ENCODE measurements at places on chromosomes 7 and 10.

GRCh38 chr10:33801705-33802104 lies 467.2 kb upstream of the NRP1 start:
- no peak for DNase-seq

DNA sequence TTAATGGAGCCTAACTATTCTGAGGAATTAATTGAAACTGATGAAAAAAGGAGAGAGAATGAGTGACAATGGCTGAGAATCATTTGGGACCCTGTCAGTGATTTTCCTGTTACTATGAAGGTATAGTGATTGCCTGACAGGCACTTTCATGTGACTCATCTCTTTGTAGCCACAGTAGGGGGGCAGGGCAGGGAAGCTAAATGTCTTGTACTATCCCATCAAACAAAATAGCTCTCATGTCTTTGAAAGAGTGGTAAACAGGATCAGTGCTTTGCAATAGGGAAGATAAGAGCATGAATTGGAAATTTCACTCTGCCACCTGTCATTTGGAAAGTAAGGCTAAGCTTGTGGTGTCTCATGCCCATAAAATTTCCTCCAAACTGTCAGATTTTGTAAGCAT lies 94.5 kb upstream of the GSDME start:
- DNase-seq: no peak

DNA sequence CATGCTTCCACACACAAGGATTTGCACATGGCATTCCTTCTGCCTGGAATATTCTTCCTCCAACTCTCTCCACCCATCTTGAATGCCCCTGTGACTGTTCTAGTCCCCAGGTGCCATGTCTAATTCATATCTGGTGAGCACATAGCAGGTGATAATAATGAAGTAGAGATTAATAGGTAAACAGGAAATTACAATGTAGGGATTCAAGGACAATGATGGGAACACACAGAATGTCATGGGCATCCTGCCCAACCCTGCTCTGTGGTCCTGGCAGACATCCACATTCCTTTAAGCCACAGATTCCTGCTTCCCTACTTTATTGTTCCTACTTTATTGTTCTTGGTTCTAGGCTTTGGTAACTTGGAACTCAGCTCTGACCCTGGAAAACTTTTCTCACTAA lies 115.8 kb downstream of the THSD7A start:
- DNase-seq: no peak

DNA sequence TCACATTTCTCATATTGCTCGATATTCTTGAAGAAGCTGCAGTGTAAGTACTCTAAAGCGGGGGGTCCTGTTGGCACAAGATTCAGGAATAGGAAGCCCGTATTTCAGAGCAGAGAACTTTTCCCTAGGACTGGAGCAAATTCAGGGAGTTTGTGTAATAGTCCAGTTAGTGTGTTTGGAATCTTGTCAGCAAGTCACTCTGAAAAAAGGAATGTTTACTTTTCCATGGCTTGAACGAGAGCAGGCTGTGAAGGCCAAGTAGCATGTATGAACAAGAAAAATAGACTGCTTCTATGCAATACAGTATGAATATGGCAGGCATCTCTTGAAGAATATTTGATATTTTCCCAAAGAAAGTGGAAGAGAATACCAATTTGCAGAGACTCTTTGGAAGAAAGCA lies 39.8 kb downstream of the CDC123 start:
- DNase-seq: no peak

DNA sequence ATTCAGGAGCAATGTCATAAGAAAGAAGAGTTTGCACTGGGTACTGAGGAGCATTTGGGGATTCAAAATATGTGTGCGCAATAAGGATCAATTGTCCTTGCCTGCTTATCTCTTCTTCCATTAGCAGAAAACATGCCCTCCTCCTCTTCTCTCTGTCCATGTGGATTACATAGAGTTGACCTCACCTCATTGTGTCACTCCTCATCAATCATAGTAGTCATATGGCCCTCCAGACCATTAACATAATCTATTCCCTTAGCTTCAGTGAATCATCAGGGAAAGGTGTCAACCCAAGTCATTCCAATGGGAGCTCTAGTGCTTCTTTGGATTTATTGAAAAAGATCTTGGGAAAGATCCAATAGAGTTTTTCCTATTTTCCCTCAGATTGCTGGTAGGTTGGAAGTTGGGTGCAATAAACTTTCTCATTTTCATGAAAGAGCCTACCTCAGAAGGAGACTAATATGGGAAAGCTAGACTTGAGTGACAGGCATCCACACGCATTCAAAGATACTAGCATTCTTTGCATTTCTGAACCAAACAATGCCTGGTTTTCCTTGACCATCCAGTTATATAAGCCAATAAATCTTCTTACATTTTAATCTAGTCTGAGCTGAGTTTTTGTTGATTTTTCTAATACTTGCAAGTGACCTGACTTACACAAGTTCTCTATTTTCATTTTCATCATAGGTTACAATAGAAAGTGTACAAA lies 71.5 kb upstream of the FAM13C start:
- DNase-seq: no peak

DNA sequence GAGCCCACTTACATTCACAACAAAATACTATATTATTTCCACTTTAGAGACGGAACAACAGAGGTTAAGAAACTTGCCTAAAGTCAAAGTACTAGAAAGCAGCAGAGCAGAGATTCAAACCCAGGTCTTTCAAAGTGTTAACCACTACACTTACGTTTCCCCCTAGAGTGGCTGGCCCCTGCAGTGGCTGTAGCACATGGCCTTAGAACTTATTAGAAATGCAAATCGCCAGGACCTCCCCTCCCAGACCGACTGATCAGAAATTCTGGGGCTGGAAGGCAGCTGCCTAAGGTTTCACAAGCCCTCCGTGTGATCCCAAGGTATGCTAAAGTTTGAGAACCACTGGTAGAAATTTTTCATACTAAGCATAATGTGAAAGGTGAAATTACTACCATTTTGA lies 8.1 kb downstream of the MPP7 start:
- DNase-seq: no peak

GRCh38 chr10:78028438-78029268 lies 662 bp downstream of the POLR3A start:
- DNase-seq: no peak

DNA sequence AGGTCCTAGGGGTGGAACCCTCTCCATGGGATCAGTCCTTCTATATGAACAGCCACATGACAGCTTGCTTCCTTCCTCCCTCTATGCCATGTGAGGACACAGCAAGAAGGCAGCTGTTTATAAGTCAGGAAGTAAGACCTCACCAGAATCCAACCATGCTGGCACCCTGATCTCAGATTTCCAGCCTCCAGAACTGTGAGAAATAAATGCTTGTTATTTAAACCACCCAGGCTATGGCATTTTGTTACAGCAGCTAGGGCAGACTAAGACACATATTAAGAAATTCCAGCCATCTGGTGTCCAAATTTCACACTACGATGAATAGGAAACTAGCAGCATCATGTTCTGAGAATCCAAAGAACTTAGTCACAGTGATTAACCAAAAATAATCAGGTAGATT lies 140.1 kb downstream of the ZFAND4 start:
- DNase-seq: no peak

GRCh38 chr7:84389242-84389641 lies 194.7 kb upstream of the SEMA3A start:
- no peak for DNase-seq

DNA sequence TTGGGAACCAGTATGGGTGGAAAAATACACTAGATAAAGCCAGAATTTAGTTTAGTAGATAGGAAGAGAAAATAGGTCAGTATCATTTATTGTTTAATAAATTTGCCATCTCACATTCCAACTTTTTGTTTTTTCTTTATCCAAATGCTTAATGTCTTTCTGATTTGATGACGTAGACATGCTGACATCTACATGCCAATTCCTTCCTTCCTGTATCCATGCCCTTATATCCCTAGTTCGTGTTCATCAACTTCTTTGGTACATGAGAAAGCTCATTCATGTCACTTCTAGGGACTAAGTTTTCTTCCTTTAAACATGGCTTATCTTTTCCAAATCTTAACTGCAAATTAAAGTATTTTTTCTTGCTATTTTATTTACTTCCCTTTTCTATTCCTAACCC lies 30.5 kb upstream of the ING3 start:
- DNase-seq: no peak

- no peak for DNase-seq
Observed at GRCh38 chr10:73998929-73999691, 1.2 kb downstream of the VCL start.

DNA sequence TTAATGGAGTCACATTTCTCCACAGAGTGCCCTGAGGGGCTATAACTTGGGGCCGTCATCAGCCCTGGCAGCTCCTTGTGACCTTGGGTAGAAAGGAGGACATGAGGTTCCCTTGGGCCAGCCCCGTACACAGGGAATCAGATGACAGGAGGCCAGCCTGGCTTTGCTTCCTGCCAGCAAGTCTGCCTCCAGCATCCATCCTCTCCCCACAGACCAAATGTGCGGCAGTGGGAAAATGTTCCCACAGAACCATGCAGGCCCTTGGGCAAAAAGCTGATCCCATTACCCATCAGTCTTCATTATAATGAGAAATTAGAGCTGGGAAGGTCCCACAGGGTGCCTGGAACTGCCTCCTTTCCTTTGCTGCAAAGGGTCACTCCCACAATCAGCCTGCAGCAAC lies 908.3 kb downstream of the GRID1 start:
- no peak for DNase-seq

GRCh38 chr10:72483471-72483870 lies 128.8 kb upstream of the DNAJB12 start:
- DNase-seq: no peak

GRCh38 chr7:1512781-1513656 lies 8.8 kb upstream of the INTS1 start:
- DNase-seq: no peak

DNA sequence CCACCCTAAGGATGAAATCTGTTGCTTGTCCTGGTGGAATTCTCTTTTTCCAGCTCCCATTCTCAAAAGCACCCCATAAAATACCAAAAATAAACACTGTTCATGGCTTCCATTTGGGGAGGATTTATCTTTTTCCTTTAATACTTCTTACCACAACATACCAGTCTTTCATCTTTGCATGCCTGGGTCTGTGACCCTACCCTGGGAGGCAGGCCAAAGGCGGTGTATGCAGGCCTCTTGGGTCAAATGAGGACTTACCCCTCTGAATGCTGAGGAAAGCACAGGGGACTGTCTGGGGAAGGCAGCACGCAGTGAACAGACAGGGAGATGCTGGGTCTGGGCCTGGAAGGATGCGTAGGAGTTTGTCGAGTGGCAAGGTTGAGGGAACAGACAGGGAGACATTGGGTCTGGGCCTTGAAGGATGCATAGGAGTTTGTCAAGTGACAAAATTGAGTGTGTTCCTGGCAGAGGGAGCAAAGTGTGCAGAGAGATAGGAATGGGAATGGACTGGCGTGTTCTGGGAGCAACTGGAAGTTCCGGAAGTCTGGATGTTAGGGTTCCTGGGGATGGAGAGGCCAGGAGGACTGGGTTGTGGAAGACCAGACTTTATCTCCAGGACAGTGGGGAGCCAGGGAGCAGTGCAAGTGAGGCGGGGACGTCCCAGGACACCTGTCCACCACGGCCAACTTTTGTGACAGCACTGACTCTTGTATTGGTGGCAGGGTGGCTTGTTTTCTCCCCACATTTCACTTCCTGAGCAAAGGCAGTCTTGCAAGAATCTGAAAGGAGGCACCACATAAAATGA lies 40.8 kb downstream of the MYL10 start:
- DNase-seq: no peak

DNA sequence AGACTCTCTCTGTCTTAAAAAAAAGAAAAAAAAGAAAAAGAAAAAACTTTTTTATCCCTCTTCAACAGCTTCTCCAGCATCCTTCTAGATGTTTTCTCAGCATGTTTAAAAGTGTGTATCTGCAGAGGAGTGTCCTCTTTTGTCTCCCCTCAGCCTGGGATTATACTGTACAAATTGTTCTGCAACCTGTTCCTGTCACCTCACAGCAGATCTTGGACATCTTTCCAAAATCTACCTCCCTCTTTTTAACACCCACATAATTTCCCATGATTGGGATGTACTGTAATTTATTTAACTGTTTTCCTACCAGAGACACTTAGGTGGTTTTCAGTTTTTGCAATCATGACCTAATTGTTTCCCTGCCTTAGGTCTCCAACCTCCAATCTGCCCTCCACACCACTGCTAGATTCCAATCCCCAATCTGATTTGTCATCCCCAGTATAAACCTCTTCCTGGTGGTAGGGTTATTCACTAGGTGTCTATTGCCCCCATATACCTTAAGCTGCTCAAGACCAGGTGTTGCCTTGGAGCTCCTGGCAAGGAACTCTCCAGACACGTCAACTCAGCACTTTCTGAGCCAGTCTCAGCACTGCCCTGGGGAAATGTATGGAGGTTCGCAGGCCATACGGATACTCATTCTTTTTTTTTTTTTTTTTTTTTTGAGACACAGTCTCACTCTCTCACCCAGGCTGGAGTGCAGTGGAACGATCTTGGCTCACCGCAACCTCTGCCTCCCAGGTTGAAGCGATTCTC lies 17.6 kb upstream of the DDIT4 start:
- no peak for DNase-seq

DNA sequence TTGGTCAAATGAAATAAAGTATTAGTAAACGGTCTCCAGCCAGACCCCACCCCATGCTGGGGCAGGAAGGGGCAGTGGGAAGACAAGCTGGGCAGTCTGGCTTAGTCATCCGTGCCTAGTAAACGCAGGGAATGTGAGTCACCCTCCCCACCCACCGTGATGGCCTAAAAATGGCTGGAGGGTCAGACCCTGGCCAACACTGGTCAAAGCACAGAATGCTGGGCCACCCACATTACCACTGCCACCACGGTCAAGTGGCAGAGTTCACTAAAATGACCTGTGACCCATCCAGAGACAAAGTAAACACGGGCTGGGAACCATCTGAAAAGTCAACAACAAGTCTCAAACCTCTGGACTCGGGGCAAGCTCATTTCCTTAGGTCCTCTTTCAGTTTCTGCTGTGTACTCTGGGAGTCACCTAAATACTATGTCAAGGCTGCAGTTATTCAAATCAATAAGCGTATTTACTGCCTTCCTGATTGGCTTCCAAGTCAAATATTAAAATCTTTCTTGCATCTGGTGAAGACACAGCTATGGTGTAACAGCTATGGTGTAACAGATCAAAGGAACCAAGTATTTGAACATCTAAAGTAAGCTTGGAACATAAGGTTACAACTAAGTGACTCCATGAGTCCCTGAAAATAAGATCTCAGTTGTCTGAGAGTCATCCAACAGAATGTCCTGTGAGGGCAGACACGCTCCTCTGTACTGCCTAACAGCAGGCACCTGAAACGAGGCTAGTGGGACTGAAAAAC lies 3.0 kb downstream of the ZFAND2A start:
- DNase-seq: no peak

- no peak for DNase-seq
Observed at GRCh38 chr10:79490400-79491142, 21.8 kb upstream of the EIF5AL1 start.

Data from stimulated activated CD8-positive, alpha-beta memory T cell treated with anti-CD3 and anti-CD28 coated beads, Interleukin-7, amount 100 ng/mL, for 4 hours (primary cell).